ENCODE measurements at places on chromosomes 12 and 14. TPM values are rescaled to one million over a fixed set of nuclear protein-coding genes. Genes with fewer than 3 reads are reported as not detected.

GRCh38 chr12:126905752-126906151, 1361.2 kb upstream of the TMEM132C start:
- no peak for DNase-seq

- no peak for DNase-seq
These were observed 90.2 kb downstream of the LIN7A start for GRCh38 chr12:80847575-80847974.

- DNase-seq: no peak
These were observed 908 bp upstream of the CDKL1 start for GRCh38 chr14:50397390-50398188.

Gene PRB2
- not detected for total RNA-seq

Gene DDX47
- 77.8 TPM for total RNA-seq
